Right atrium auricular region (tissue), 2 donors: ENCODE measurements at places on chromosomes 2 and 18. TPM values are rescaled to one million over a fixed set of nuclear protein-coding genes. Genes with fewer than 3 reads are reported as not detected.

- no peaks in the 10 kb centered on the region for H3K36me3 ChIP-seq
- no peak overlapping the region for H3K27ac ChIP-seq
- no peak for DNase-seq
- no peak overlapping the region for H3K4me3 ChIP-seq
- no peaks in the 10 kb centered on the region for H3K4me1 ChIP-seq
These were observed 83.2 kb downstream of the BCL2 start for GRCh38 chr18:63236406-63236805.

DNA sequence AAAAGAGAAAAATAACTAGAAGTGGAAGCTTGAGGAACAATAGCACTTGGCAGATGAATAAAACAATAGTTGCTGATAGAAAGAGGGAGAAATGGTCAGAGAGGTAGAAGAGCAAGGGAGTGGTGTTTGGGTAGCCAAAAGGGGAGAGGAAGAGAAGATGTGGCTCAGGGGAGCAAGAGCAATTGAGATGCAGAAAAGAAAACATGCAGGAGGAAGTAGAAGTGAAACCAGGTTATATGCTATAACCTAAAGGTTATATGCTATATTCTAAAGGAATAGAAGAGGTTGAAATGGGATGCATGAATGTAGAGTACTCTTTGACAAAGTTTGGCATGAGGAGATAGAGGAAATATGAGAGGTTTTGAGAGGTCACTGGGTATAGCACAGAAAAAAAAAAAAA lies 759.5 kb downstream of the SATB2 start:
- H3K27ac ChIP-seq = no peak overlapping the region
- DNase-seq = no peak
- no peaks in the 10 kb centered on the region for H3K36me3 ChIP-seq
- no peaks in the 10 kb centered on the region for H3K27me3 ChIP-seq
- no peaks in the 10 kb centered on the region for H3K4me1 ChIP-seq

- no peak overlapping the region for H3K4me3 ChIP-seq
- no peak overlapping the region for H3K27ac ChIP-seq
- DNase-seq = no peak
- peaks cover 16% of the 10 kb centered on the region for H3K36me3 ChIP-seq
- no peaks in the 10 kb centered on the region for H3K4me1 ChIP-seq
These were observed 10.7 kb downstream of the EFEMP1 start for GRCh38 chr2:55912926-55913325.

GRCh38 chr18:78238404-78239089 lies 741.1 kb upstream of the SALL3 start:
- no peaks in the 10 kb centered on the region for H3K4me1 ChIP-seq
- H3K27me3 ChIP-seq = no peaks in the 10 kb centered on the region
- no peak overlapping the region for H3K27ac ChIP-seq
- H3K36me3 ChIP-seq = no peaks in the 10 kb centered on the region
- no peak overlapping the region for H3K4me3 ChIP-seq
- no peak for DNase-seq

DNA sequence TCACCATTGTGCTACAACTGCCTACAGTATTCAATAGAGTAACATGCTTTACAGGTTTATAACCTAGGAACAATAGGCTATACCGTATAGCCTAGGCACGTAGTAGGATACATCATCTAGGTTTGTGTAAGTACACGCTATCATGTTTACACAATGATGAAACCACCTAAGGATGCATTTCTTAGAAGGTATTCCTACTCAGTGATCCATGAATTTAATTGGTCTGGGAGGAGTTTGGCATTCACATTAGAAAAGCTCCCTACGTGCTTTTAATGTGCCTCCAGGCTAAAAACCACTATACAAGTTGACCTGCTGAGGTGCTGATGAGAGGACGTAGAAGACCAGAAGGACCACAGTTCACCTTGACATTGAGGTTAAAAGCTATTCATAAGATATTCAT lies 154.5 kb upstream of the LRRTM1 start:
- no peak overlapping the region for H3K27ac ChIP-seq
- no peaks in the 10 kb centered on the region for H3K36me3 ChIP-seq
- H3K4me3 ChIP-seq = no peak overlapping the region

- no peak for DNase-seq
- H3K36me3 ChIP-seq = peaks cover 10% of the 10 kb centered on the region
- H3K27me3 ChIP-seq = no peaks in the 10 kb centered on the region
These were observed 98.7 kb downstream of the PIGN start for GRCh38 chr18:62088156-62088555.

- H3K4me3 ChIP-seq = no peak overlapping the region
- no peaks in the 10 kb centered on the region for H3K36me3 ChIP-seq
- DNase-seq = no peak
These were observed 1516.1 kb downstream of the RPIA start for GRCh38 chr2:90207454-90208058.

GRCh38 chr2:217047209-217047608 lies 187.3 kb upstream of the TNP1 start:
- H3K36me3 ChIP-seq = no peaks in the 10 kb centered on the region
- H3K4me1 ChIP-seq = no peaks in the 10 kb centered on the region
- H3K27me3 ChIP-seq = no peaks in the 10 kb centered on the region
- no peak overlapping the region for H3K4me3 ChIP-seq

GNLY gene
- total RNA-seq = 1.4 TPM

DSG2 gene
- total RNA-seq = 72.7 TPM

C2orf78 gene
- total RNA-seq = not detected

IGFBP2 gene
- total RNA-seq = 255 TPM
